ENCODE measurements at places on chromosomes 4 and X. TPM values are rescaled to one million over a fixed set of nuclear protein-coding genes. Genes with fewer than 3 reads are reported as not detected.

Gene SPACA5
- polyA plus RNA-seq = 0.58 TPM

Gene CT45A1
- polyA plus RNA-seq = not detected

Gene STK26
- polyA plus RNA-seq = 12.3 TPM

Gene RNF128
- polyA plus RNA-seq = 13.9 TPM

Gene OPN1MW
- polyA plus RNA-seq = not detected

Gene CDS1
- polyA plus RNA-seq = 28.2 TPM

Gene NWD2
- polyA plus RNA-seq = 0.23 TPM

Gene AFM
- 16.7 TPM for polyA plus RNA-seq

Gene TRPC3
- 2.2 TPM for polyA plus RNA-seq

Gene DOK7
- 1.5 TPM for polyA plus RNA-seq

Gene GALNTL6
- polyA plus RNA-seq = 0.78 TPM

Gene EGF
- 3.6 TPM for polyA plus RNA-seq

Gene TLR10
- polyA plus RNA-seq = 0.40 TPM

Gene SEC31A
- polyA plus RNA-seq = 286 TPM

Gene APEX2
- 14.3 TPM for polyA plus RNA-seq

Gene NKX3-2
- not detected for polyA plus RNA-seq

Gene FAM9B
- polyA plus RNA-seq = 0.25 TPM

Gene MAGEC3
- polyA plus RNA-seq = 0.37 TPM

Gene F11
- polyA plus RNA-seq = 5.3 TPM

Gene FMR1NB
- polyA plus RNA-seq = not detected

Gene CT45A5
- not detected for polyA plus RNA-seq

Gene RAB40AL
- polyA plus RNA-seq = 0.15 TPM

Gene CXCL5
- 0.12 TPM for polyA plus RNA-seq

Gene FABP2
- polyA plus RNA-seq = 0.05 TPM

Gene NUDT11
- polyA plus RNA-seq = 14.8 TPM

Gene GPC4
- polyA plus RNA-seq = 20.3 TPM

Gene SOWAHD
- polyA plus RNA-seq = 0.38 TPM

Gene CFP
- 0.85 TPM for polyA plus RNA-seq

Gene VEGFC
- 17.1 TPM for polyA plus RNA-seq

Gene GABRB1
- 0.55 TPM for polyA plus RNA-seq

Gene ZFP92
- polyA plus RNA-seq = 0.80 TPM

Gene SLIT2
- polyA plus RNA-seq = 56.6 TPM

Gene RNF175
- polyA plus RNA-seq = 7.3 TPM

Gene RASL11B
- polyA plus RNA-seq = 40.5 TPM

Gene UGT2B15
- 0.07 TPM for polyA plus RNA-seq

Gene HDAC6
- 206 TPM for polyA plus RNA-seq

Gene OTC
- polyA plus RNA-seq = not detected

Gene FAM193A
- 31.3 TPM for polyA plus RNA-seq

Gene MBNL3
- polyA plus RNA-seq = 38.1 TPM

Gene GPC3
- 1,367 TPM for polyA plus RNA-seq

Gene SYP
- 2.6 TPM for polyA plus RNA-seq

Gene BTC
- polyA plus RNA-seq = 7.8 TPM

Gene PRR32
- not detected for polyA plus RNA-seq

Gene CASP6
- 40.9 TPM for polyA plus RNA-seq

Data from left kidney (tissue), 8 donors.